GM03348 (cell line): ENCODE measurements at places on chromosomes 13 and 19.
A peak's percentile ranks its signal among the peaks of the same experiment; 100 is the strongest.

DNA sequence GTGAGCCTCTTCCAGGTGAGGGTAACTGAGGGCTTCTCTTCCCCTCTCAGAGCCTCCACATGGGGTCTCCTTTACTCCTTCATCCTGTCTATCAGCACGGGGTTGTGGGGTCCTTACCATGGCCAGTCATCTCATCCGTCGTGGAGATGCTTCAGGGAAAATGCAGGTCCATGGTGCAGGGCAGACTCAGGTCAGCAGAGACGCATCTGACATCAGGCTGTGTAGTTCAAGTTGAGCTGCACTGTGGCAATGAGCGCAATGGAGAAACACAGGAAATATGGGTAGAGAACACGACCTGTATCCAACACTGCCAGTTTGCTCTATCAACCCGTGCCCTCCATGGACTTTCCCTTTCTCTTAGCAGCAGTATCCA is 13.9 kb downstream of the LILRA5 start:
- DNase-seq, result no peak

DNA sequence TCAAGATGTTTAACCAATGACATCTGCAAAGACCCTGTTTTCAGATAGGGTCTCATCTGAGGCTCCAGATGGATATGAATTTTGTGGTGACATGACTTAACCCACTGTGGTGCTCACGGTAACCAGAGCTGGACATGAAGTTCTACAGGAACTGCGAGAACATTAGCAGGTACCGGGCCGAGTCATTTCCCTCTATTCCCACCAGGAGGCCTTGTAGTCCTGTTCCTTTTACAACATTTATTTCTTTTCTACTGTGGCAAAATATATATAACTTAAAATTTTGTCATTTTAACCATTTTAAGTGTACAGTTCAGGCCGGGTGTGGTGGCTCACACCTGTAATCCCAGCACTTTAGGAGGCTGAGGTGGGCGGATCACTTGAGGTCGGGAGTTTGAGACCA is 7.6 kb upstream of the TSPAN16 start:
- peak; percentile 45 for DNase-seq

GRCh38 chr19:34990578-34991192 is 9.4 kb upstream of the GRAMD1A start:
- no peak for DNase-seq

DNA sequence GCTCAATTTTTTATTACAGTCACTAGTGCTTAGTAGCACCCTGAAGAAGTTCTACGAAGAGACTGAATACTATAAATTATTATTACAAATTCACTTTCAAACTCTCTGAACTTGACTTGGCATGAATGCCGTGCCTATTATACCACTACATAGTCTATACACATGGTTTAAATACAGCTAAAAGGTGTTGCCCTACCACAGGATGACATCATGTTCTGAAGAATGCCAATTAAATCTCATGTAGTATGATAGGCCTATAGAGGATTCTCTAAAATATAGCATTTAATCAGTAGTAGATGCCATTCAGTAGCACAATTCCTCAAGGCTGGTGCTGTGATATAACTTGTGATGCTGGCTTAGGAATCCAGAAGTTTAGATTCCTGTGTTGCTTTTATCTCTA is 16.7 kb upstream of the POSTN start:
- DNase-seq, result no peak

DNA sequence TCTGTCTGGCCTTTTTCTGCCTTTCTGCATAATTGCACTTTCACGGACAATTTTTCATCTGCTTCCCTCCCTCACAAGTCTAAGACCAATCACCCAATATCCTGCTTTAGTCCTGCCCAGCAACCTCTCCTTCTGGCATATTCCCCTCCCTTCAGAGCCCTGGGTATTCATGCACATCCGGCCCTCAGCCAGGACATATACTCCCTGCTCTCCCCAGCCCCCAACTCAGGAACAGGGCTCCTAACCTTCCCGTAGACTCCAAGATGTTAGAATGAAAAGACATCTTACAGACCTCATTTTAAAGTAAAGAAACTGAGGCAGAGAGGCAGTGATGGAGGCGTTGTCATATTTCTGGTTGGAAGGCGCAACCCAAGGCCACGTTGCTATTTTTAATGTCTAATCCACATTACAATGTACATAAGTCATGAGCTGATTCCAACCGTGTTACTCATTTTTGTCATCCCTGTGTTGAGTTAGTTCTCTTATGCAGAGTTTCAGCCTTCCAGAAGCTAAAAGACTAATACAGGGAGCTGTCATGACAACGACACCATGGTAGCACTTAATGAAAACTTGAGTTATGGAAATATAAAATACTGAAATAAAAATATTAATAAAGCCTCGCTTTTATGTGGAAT is 209.2 kb downstream of the TSHZ3 start:
- peak; percentile 66 for DNase-seq

DNA sequence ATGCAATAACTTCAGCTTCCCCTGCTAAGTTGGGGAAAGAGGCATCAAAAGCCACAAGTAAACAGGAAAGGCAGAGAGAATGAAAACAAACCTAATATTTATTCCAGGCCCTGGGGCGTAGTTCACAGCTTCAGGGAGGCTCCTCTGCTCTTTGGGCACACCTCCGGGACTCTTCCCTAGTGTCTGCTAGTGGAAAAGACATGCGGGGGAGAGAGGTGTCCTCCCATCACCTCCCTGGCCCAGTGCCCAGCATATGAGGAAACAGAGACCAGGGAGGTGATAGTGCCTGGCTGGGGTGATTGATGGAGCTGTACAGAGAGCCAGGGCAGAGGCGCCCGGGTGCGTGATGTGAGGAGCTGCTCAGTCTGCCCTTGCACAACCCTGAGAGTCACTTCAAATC is 71.0 kb downstream of the RASL11A start:
- no peak for DNase-seq

- DNase-seq, result no peak
These were observed 24.0 kb downstream of the SKA3 start for GRCh38 chr13:21152251-21152899.

GRCh38 chr13:112168761-112169160 is 101.8 kb downstream of the SOX1 start:
- no peak for DNase-seq

DNA sequence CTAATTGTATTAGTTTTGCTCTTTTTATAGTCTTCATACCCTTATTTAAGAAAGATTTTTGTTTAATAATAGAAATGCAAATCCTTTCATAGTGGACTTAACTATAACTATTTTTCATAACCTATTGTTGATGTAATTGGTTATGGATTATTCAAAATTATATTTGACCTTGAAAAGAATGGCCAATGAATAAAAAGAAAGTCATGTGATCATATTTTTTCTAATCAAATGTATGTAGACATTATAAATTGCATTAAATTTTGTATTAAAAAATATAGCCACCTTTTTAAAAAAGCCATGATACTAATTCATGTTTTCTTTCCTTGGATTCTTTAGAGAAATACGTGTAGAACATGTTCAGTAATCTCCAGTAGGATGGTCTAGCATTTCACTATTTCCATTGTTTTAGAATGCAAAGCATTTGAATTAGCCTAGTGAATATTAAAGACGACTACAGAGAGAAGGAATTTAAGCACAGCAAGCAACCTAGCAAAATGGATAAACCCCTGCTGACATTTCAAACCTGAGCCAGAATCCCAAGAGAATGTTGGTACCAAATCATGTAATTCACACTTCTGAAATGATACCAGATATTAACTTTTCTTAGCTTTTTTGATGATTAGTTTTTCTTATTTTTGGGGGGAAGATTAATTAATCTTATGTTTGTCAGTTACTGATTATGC is 1297.4 kb upstream of the MIR17HG start:
- DNase-seq, result no peak

- DNase-seq, result no peak
These were observed 8.4 kb upstream of the SIGLEC6 start for GRCh38 chr19:51539821-51540366.

- DNase-seq, result no peak
These were observed 31.4 kb downstream of the FLT1 start for GRCh38 chr13:28463481-28463880.

- no peak for DNase-seq
These were observed 2.2 kb downstream of the ARHGAP45 start for GRCh38 chr19:1069009-1069779.

GRCh38 chr13:20174656-20175405 is 14.0 kb upstream of the GJA3 start:
- peak; percentile 87 for DNase-seq

DNA sequence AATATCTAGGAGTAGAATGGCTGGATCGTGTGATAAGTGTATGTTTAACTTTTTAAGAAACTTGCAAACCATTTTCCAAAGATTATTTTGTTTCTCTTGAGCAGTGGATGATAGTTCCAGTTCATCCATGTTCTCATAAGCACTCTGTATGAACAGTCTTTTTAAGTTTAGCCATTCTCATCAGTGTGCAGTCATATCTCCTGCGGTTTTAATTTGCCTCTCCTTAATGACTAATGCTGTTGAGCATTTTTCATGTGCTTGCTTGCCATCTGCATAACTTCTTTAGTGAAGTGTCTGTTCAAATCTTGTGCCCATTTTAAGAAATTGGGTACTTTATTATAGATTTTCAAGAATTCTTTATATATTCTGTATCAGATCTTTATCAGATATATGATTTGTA is 58.6 kb downstream of the WASF3 start:
- peak; percentile 60 for DNase-seq

GRCh38 chr13:110529522-110530311 is 31.8 kb downstream of the RAB20 start:
- DNase-seq, result no peak

DNA sequence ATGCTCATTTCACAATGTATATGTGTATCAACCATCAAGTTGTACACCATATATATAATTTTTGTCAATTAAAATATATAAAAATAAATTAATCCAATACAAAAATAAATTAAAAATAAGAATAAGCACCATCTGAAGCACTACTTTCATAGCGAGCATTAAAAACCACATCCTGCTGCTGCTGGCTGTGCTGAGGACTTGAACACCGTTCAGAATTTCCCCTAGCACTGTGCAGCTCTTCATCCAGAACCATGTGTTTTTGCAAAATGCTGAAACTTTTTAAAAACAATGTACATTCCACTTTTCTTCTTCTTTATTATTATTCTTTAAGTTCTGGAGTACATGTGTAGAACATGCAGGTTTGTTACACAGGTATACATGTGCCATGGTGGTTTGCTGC is 40.0 kb upstream of the FOXO1 start:
- DNase-seq, result no peak

DNA sequence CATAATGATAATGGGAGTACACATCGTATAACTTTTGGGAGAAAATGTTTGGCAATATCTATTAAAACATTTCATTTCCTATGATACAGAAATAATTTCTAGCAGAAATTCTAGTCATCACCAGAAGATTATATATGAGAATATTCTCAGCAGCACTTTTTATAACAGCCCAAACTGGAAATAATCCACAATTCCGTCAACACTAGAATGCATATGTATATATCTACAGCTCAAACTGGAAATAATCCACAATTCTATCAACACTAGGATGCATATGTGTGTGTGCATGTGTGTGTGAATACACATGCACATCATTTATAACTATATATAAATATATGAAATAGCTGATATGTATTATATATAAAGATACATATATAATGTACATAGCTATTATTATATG is 408.0 kb upstream of the KLHL1 start:
- DNase-seq, result no peak

GRCh38 chr13:50576156-50576555 is 267.3 kb downstream of the DLEU7 start:
- DNase-seq, result peak; percentile 20

DNA sequence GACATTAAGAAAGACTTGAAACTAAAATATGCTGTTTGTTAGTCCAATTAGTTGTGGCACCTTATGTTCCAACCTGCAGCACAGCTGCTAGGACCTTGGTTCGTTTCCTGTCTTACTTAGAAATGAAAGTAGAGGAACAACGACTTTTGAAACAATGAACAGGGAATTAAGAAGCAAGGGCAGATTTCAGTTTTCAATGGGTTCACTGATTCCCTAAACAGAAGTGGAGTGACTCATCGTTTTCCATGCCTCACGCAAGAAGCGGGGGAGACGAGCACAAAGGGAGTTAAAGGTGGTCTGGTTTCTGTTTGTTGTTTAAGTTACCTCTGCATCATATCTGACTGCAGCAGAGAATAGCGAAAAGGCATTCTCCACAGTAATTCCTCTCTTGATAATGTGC is 44.8 kb downstream of the PHF11 start:
- no peak for DNase-seq
